ENCODE measurements at places on chromosomes 5 and 9. TPM values are rescaled to one million over a fixed set of nuclear protein-coding genes. Genes with fewer than 3 reads are reported as not detected.

DNA sequence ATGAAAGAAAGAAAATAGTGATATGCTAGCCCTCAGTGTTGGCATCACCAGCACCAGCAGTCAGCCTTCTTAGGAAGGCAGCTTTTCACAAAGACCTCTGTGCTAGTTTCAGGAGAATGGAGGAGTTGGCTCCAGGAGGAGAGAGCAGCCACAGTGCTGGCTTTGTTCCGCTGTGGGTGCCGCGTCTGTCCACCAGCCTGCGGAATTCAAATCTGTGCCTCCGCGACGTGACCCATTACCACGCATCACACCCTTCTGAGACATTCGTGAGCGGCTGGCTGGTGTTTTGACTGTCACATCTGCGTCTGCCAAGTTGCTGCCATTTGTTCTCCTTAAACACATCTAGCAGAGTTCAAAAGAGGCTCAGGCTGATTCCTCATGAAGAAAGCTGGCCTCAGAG, 34.4 kb downstream of the SNX18 start:
- no peak for DNase-seq
- no peaks in the 10 kb centered on the region for H3K4me1 ChIP-seq
- H3K27ac ChIP-seq = no peak overlapping the region
- H3K36me3 ChIP-seq = no peaks in the 10 kb centered on the region
- no peaks in the 10 kb centered on the region for H3K27me3 ChIP-seq

GRCh38 chr5:125331987-125332598, 585.7 kb upstream of the ZNF608 start:
- H3K4me1 ChIP-seq = no peaks in the 10 kb centered on the region
- no peaks in the 10 kb centered on the region for H3K36me3 ChIP-seq
- H3K27me3 ChIP-seq = no peaks in the 10 kb centered on the region
- H3K4me3 ChIP-seq = no peak overlapping the region
- DNase-seq = no peak

- no peak for DNase-seq
- no peak overlapping the region for H3K27ac ChIP-seq
- H3K27me3 ChIP-seq = peaks cover 17% of the 10 kb centered on the region
- H3K4me3 ChIP-seq = no peak overlapping the region
- H3K36me3 ChIP-seq = peaks cover 2% of the 10 kb centered on the region
These were observed 158.8 kb upstream of the SPEF2 start for GRCh38 chr5:35458824-35459207.

- no peak overlapping the region for H3K27ac ChIP-seq
- no peaks in the 10 kb centered on the region for H3K27me3 ChIP-seq
- H3K4me1 ChIP-seq = peaks cover 29% of the 10 kb centered on the region
- peak; percentile 73 for DNase-seq
- no peak overlapping the region for H3K4me3 ChIP-seq
These were observed 3.8 kb downstream of the CREB3 start for GRCh38 chr9:35736201-35736633.

GRCh38 chr5:169978714-169979113, 1.6 kb downstream of the INSYN2B start:
- H3K27ac ChIP-seq = no peak overlapping the region
- H3K27me3 ChIP-seq = no peaks in the 10 kb centered on the region
- H3K36me3 ChIP-seq = peaks cover 2% of the 10 kb centered on the region
- no peak overlapping the region for H3K4me3 ChIP-seq
- no peak for DNase-seq
- H3K4me1 ChIP-seq = no peaks in the 10 kb centered on the region

- no peaks in the 10 kb centered on the region for H3K36me3 ChIP-seq
- no peak overlapping the region for H3K27ac ChIP-seq
- H3K27me3 ChIP-seq = peaks cover 13% of the 10 kb centered on the region
- H3K4me3 ChIP-seq = no peak overlapping the region
These were observed 405.7 kb upstream of the IRX2 start for GRCh38 chr5:3157214-3157613.

GRCh38 chr5:81825237-81825636, 74.3 kb upstream of the SSBP2 start:
- H3K4me1 ChIP-seq = peaks cover 12% of the 10 kb centered on the region
- H3K4me3 ChIP-seq = no peak overlapping the region
- H3K27ac ChIP-seq = no peak overlapping the region
- H3K36me3 ChIP-seq = no peaks in the 10 kb centered on the region
- no peaks in the 10 kb centered on the region for H3K27me3 ChIP-seq

Gene CCDC171
- 4.9 TPM for total RNA-seq

Gene GPR151
- not detected for total RNA-seq

Gene BSPRY
- total RNA-seq = 20.2 TPM

Gene SPINK5
- total RNA-seq = not detected

Gene PKN3
- 22.9 TPM for total RNA-seq

Gene LHX2
- not detected for total RNA-seq
